ENCODE measurements at places on chromosomes 12 and 14. TPM values are rescaled to one million over a fixed set of nuclear protein-coding genes. Genes with fewer than 3 reads are reported as not detected.

SIX6 gene
- total RNA-seq = not detected

- DNase-seq = no peak
Measured at GRCh38 chr14:105012171-105012985, 8.5 kb downstream of the CDCA4 start.

MANSC4 gene
- total RNA-seq = not detected

FBXO34 gene
- 14.1 TPM for total RNA-seq

- peak; percentile 36 for DNase-seq
Measured at GRCh38 chr12:9244894-9245293, 36.7 kb upstream of the PZP start.

- DNase-seq = no peak
Measured at GRCh38 chr14:63398952-63399351, 80.2 kb upstream of the GPHB5 start.

REC8 gene
- total RNA-seq = 0.14 TPM

DNA sequence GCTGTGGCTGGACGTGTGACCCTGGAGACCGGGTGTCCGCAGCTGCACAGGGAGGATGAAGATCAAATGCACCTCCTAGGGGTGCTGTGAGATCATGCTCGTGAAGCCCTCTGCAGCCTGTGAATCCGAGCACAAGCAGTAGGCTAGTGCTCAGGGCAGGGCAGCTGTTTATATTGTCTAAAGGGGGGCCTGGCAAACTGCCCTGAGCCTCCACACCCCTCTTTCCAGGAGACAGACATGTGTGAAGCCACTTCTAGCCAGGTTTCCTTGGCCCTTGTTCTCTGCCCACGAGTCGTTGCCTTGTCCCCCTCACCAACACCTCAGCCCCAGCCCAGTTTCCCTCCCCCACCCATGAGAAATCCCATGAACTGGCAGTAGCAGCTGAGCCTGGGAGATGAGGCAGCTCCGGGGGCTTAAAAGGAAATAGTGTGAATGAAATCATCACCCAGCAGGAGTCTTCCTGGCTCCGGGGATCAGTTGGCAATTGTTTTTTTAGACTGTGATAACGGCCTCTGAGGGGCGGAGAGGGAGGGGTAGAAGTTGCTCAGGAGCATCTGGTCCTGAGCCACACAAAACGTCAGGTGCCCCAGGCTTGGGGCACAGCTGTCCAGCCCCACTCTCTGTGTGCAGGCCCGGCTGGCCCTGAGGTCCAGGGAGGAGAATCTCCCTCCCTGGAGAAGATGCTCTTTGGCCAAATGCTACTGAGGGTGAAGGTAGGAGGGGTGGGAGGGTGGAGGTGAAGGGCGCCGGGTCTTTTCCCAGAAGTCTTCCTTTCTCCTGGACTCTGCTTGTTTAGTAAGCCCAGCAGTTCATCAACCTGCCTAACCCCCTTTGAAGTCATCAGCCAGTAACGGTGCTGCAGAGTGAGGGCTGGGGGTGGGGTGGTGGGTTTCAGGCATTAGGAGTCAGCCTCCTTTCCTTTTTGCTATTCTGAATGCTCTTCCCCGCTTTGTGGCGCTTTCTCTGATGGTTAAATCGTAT, 4.0 kb downstream of the FGF6 start:
- DNase-seq = no peak

PPP4R4 gene
- 3.8 TPM for total RNA-seq

DNA sequence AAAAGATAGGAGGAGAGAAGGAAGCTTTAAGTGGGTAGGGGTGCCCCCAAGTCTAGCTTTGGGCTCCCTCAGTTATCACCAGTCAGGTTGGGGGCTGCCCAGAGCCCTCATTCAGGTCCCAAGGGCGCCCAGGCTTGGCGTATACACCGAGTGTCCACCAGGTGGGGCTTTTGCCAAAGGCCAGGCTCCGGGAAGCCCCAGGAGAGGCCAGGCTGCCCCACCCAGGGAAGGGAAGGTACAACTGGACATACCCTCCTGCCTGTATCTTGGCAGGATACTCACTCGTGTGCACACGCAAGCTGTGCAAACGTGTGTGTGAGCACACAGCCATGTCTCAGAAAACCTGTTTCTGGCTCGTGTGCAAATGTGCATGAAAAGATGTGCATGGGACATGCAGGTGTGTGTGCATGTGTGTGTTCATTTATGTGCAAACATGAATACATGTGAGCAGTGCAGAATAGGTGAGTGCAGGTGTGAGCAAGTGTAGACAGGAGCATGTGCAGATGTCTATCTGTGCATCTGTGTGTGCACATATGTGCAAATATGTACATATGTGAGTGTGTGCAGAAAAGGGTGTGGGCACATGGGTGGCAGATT, 103.9 kb upstream of the MYL2 start:
- DNase-seq = peak; percentile 40

GRCh38 chr12:105916760-105917039, 222.1 kb downstream of the NUAK1 start:
- DNase-seq = no peak

GRCh38 chr14:92122351-92122677, 545 bp downstream of the CPSF2 start:
- DNase-seq = no peak

DNA sequence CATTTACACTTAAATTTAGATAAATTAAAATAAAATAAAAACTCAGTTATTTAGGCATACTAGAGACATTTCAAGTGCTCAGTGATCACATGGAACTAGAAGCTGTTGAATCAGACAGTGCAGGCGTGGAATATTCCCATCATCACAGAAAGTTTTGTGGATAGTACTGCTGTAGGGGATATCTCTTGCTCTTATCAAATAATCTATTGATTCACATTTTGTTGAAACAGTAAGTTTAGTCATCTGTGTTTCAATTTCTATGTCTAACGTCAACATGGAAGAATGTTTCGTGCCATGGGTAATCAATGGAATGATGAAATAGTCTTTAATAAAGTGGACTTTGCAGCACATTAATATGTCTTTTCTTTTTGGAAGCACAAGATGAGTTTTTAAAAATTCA, 108.6 kb downstream of the PAH start:
- DNase-seq = no peak

- no peak for DNase-seq
Measured at GRCh38 chr12:57229046-57229633, 371 bp upstream of the SHMT2 start.

- DNase-seq = no peak
Measured at GRCh38 chr12:92134638-92135274, 10.9 kb downstream of the BTG1 start.

FAM181A gene
- not detected for total RNA-seq

FERMT2 gene
- total RNA-seq = 47.1 TPM

DNA sequence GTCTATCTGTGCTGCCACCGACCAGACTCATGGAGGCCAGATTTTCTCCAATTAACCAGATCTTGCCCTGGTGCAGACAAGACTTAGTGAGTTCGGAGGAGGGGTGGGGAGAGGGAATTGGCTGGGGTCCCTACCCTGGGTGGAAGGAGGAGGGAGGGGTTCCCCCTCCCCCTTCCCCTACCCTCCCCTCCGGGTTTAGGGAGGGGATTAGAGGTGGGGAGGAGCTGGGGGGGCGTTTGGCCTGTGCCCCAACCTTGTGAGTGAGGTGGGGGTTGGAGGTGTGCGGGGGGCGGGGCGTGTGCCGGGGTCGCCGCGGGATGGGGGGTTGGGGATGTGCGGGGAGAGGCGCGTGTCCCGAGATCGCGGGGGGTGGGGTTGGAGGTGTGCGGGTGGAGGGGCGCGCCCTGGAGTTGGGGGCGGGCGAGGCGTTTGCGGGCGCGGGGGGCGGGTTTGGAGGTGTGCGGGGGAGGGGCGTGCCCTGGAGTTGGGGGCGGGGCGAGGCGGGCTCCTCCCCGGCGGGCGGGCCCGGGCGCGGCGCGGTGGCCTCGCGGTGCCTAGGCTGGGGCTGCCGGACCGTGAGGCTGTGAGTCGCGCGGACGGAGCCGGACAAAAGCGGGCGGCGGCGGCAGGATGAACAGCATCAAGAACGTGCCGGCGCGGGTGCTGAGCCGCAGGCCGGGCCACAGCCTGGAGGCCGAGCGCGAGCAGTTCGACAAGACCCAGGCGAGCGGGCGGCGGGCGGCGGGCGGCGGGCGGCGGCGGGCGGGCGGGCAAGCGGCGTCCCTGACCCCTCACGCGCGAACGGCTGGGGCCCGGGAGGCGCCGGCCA, at the start of gene HIP1R:
TSS of gene HIP1R (plus strand) at position 537 of the 829 bp plus-strand sequence. CDS start at position 631, 94 bp downstream.
- no peak for DNase-seq

HCAR2 gene
- not detected for total RNA-seq

GPRC5A gene
- total RNA-seq = 10.1 TPM
